CD4-positive, CD25-positive, alpha-beta regulatory T cell (primary cell): ENCODE measurements at places on chromosomes 2 and 18.

GRCh38 chr2:120133572-120134244 lies 89.5 kb downstream of the TMEM185B start:
- DNase-seq, result no peak

DNA sequence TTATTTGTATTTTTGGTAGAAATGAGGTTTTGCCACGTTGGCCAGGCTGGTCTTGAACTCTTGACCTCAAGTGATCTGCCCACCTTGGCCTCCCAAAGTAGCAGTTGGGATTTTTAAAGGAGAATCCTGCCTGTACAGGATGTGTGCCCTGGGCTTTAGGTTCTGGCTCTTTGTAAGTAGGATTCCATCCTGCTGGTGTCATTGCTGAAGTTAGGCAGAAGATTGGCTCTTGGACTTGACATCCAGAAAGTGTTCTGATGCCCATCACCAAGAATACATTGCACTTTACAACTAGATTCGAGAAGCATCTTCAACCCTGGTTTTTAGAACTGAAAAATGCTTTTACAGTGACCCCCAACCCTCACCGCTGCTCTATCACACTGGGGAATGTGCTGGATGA lies 4.4 kb upstream of the TWIST2 start:
- no peak for DNase-seq

DNA sequence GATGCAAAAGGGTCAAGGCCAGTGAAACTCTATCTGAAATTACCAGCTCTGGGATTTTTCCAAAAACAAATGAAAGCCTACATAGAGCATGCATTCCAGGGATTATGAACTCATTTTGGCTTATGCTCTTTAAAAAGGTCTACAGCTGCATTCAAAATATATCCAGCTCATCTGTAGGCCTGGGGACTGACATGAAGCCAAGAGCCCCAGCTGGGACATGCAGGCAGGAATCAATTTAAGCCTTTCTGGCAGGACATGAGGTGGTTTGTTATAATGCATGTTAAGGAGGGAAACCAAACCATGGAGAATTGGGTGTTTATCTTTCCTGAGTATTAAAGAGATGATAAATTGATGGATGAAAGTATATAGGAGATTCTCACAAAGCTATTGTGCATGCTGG lies 164.5 kb downstream of the RBM43 start:
- DNase-seq, result no peak

DNA sequence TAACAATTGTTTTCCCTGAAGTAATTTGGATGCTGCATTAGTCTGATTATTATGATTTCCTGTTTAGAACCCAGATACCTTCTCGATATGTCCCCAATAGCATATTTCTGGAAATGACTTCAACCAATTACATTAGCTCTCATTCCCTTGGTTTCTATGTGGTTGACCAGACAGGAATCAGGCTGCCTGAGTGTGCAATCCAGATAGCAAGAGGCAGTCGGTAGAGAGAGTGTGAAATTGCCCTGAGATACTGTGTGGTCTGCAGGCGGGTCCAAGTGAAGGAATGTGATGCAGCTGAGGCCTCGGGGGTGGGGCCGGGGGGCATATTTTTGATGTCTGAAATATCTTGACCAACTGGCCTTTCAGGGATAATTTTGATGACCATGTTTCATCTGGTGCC lies 143.9 kb upstream of the ITGA6 start:
- no peak for DNase-seq

DNA sequence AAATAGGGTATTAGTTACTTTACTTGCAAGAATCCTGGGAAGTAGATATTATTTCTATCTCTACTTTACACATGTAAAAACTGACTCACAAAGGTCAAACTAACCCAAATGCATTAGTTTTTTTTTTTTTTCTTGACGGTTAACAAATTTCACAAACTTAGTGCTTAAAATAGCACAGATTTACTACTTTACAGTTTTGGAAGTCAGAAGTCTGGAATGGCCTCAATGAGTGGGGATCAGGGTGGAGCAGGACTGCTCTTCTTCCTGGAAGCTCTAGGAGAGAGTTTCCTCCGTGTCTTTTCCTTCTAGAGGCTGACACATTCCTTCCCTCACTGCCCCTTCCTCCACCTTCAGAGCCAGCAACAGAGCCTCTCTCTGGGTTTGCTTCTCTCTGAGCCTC lies 117.2 kb downstream of the COL6A3 start:
- no peak for DNase-seq

DNA sequence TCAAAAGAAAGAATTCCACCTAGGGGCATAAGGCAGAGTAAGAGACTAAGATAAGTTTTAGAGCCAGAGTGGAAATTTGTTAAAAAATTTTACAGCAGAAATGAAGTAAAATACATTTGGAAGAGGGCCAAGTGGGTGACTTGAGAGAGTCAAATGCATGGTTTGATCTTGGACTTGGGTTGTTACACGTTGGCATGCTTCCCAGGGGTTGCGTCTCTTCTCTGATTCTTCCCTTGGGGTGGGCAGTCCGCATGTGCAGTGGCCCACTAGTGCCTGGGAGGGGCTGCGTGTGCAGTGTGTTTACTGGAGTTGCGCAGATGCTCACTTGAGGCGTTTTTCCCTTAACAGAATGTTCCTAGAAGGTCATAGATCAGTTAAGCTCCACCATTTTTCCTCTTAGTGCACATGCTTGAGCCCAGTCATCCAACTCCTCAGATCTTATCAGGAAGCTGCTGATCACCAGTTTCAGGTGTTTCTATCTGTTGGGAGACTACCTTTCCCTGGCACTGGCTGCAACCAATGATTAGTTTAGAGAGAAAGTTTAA lies 13.1 kb downstream of the SEH1L start:
- no peak for DNase-seq

GRCh38 chr2:219612577-219613286 lies 14.7 kb upstream of the SLC4A3 start:
- DNase-seq, result no peak

- no peak for DNase-seq
These were observed 30.3 kb upstream of the B3GNT7 start for GRCh38 chr2:231364961-231365810.

DNA sequence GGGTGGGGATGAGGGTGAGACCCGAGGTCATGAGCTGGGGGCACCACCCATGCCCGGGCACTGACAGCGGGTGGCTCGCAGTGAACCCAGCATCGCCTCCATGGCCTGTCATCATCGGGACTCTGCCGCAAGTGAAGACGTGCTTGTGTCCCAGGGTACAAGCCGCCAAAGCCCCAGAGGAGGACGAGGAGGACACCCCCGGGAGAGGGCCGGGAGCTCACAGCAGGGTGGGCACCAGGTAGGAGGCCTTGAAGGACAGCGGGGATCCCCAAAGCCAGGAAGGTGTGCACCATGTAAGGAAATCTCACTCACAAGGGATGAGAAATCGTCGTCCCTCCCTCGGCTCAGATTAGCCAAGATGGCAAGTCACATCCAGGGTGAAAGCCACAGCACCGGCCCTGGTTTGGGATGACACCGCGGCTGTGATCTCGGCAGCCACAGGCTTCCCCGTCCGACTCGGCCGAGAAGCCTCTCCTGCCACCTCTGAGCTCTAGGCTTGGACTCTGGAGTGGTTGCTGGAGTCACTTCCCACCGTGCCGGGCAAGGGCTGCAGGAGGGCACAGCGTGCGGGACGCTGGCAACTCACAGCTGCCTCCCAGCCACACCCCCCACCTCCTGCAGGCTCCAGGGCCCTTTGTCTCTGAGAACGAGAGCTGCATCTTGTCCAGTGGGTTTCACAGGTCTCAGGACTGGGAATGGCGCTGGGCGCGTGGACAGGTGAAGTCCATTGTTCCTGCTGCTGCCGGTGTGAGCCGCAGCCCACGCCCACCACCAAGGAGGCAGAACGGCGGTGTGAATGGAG lies 81.6 kb upstream of the CTDP1 start:
- DNase-seq, result no peak

GRCh38 chr18:65750389-65751154 lies at the start of gene CDH7:
Gene CDH7 (plus strand): TSS chr18:65751012. CDS start chr18:65762843, 11,831 bp downstream.
- DNase-seq, result no peak

DNA sequence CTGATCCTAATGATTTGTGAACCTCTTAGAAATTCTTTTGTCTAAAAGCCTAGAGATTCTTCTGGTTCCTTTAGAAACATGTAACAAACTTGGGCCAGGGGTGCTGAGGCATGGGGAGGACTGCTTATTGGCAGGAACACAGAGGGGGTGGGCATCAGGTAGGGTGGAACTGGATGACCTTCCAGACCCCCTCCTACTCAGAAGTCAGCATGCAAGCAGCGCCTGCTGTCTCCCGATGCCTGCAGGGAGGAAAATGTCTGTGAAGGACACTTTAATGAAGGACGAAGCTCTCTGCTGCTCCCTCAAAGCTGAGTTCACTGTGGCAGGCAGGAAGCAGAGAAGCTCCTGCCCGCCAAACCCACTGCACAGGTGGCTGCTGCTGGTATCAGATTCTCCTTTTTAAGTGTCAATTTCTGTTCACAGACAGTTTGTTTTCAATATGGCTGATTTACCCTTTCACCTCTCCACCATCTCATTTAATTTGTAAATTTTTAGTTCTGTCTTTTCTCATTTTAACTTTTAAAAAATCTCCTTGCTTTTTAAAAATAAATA lies 19.4 kb downstream of the COA5 start:
- no peak for DNase-seq

DNA sequence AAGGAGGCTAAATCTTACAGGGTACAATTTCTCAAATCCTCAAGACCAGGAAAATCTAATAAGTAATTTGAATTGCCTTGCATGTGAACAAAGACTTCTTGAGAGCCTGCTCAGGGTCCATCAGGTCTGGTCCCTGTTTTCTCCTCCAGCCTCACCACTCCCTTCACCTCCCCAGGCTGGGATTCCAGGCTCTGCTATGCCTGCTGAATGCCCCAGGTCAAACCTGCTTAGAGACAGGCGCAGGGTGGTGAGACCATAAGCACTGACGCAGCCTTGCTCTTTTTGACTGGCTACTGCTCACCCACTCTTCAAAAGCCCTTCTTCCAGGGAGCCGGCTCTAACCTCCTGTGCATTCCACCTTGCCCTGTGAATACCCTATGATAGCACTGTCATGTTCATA lies 356.4 kb upstream of the ACVR2A start:
- DNase-seq, result no peak

- DNase-seq, result no peak
These were observed 147.8 kb downstream of the VAPA start for GRCh38 chr18:10061566-10062140.

DNA sequence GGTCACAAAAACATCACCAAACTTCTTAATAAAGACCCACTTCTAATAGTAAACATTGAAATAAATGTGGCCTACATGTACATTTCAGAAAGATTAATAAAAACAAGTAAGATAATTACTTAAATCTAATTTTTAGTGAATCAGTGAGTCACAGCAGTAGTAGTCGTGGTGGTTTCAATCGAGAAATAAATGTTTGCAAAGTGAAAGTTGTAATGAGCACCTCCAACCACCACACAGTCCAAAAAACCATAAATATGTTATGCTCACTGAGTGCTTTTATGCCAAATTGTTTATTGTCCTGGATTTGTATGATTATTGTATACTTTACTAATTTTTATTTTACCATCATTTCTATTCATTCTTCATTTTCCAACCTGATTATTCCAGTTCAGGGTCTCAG lies 61.8 kb upstream of the SPOPL start:
- no peak for DNase-seq

DNA sequence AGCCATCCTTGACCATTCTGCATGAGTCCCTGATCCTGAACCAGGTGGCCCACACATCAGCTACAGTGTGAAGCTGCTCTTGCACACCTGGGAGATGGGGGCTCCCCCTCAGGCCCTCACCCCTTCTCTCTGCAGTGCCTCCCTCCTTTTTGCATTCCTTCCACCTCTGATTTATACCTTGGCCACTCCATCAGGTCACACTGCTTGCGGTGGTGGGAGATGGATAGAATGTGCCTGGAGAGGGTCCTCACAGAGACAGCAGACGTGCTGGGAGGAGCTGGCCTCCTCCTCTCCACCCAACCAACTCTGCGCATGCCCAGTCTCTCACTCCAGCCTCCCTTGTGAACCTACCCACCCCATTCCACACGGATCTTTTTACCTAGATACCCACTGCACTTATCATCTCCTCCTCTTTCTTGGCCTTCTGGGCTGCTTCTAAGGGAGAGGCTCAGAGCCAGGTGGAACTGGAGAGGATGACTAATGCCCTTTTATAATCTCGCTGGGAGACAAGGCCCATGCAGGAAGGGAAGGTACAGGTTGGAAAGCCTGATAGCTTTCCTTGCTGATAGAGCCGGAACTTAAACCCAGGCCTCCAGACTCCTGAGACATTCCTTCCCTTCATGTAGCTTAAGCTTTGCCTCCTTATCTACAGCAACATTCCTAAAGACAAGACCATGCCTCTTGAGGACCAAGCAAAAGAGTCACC lies 205.1 kb downstream of the ZBTB7C start:
- DNase-seq, result no peak

DNA sequence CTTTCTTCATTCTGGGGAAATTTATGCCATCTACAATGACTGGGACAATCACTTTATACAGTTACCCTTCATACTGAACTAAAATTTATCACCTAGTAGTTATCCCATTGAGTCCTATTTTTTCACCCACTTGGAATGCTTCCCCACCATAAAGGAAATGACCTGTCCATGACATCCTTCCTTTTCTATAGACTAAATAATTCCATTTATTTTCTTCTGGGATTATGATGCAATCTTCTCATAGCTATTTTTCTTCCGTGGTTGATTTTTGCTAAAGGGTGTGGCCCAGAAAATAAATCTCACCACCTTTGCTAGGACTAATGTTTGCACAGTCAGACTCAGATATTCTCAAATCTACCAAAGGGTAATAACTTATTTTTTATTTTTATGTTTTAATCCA lies 186.1 kb upstream of the NRXN1 start:
- no peak for DNase-seq
